ENCODE measurements at places on chromosomes 2 and 18.

DNA sequence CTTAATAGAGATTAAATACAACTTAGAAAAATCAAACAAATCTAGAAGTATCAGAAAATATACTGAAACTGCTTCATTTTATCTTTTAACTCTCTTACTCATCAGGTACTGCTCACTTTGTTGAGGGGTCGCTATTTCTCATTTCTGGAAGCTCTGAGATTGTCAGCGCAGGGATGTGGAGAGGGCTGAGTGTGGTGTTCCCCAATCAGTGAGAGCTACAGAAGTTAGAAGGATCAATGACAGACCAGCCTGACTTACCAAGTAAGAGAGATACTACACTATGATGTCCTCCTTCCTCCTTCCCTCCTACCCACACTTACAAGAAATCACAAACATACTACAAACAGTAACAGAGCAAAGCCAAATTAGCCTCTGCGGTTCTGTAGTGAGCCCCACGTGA is 8.1 kb downstream of the GCFC2 start:
- no peak for DNase-seq

DNA sequence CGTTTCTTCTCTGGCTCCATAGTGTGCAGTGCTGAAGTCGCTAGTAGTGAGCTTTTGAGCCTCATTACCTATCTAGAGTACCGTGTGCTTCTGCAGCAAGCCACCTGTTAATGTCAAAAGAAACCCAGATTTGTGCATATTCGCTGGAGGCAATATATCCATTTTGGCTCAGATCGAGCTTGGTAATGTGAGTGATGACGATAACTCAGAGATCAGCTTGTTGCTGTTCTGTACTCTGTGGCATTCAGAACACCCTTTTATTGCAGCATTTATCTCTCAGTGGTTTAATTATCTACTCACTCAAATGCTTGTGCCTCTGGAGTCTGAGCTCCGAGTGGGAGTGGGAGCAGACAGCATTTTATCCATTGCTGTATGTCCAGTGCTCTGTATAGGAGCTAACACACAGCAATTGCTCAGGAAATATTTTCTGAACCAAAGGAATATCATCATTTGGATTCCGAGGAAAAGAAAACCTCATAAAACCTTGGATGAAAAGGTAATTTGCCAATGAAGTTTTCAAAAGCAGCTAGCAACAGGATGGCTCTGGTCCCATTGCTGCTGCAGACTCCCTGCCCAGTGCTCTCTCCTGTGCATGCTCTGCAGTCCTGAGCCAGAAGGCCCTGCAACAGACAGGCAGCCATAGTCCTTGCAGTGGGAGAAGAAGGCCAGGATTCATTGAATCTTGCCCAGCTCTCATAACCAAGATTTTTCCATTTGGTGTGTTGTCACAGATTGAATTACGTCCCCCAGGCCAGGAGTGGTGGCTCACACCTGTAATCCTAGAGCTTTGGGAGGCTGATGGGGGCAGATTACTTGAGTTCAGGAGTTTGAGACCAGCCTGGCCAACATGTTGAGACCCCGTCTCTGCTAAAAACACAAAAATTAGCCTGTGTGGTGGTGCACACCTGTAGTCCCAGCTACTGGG is 183.8 kb downstream of the MYCN start:
- DNase-seq: no peak

GRCh38 chr2:105749583-105750400 is 5.1 kb downstream of the NCK2 start:
- peak; percentile 22 for DNase-seq

GRCh38 chr2:237540823-237541222 is 25.6 kb upstream of the PRLH start:
- no peak for DNase-seq

DNA sequence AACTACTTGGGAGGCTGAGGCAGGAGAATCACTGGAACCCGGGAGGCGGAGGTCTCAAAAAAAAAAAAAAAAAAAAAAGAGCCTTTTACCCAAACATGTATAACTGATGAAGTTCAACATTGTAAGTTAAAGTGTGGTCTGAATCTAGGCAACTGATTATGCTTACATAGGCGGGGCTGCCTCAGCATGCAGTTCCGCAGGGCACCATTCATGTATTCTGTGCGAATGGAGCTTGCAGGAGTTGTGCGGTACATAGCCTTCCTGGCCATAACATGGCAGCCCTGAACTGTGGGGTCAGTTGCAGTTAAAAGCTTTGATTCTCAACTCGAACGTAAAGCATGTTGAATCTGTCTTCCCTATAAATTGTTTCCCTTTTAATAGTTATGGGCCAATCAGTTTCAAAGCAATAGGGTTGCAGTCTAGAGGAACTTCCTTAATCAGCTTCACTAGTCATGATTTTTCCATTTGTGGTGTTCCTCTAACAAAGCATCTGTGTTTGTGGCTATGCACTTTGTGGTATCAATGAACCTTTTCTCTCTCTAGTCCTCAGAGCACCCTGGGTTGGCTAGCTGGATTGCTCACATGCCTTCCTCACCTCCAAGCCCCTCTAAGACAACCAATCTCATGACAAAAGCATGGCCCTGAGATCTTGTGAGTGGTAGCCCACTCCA is 30.6 kb upstream of the CEP68 start:
- no peak for DNase-seq

DNA sequence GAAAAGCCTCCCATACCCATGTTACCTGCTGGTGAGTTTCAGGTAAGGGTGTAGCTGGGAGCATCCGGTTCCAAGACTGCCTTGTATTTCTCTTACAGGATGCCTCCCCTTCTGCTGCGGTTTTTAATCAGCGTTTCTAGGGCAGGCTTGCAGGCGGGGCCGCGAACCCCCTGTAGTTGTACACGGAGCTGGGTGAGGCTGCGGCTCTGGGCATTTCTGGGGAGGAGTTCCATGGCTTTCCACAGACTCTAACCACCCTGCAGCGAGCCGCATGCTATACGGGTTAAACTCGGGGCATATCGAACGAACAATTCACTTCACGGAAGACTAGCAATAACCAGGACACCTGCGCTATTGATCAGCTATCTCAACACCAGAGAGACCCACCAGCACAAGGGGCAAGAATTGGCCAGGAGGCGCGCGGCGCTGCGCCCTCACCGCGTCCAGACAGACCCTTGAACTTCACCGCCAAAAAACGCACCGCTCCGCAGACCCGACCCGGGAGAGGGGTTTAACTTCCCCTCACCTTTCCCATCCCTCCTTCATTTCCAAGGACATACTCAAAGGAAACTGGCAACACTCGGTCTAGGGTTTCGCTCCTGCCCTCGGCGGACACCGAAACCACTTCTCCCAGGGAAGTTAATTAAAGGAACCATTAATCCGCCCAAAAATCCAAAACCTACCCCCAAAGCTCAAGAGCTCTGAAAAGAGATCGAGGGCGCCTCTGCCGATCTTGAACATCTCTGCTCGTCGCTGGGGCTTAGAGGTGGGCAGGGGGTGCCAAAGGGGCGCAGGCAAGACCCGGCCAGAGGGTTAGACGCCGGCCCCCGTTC is 909 bp downstream of the TGFA start:
- DNase-seq: peak; percentile 80

DNA sequence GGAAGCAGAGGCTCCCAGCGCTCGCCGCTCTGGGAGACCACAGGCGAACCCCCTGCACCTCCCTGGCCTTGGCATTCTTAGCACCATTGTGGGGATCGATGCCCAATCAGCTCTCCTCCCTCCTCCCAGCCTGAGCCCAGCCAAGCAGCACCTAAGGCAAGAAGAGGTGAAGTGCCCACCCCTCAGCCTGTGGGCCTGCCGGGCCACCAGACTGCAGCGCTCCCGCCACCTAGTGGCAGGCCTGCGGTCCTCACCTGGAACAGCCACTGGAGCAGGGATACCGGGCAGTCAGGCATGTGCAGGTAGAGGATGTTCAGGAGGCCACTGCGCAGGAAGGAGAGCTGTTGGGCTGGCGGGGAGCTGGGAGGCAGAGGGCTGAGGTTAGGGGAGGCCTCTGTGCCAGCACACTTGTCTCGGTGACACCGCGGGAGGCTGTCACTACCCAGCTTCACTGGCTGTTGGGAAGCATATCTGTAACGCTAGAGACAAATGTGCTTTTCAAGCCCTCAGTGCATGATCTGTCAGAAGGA is 35.2 kb downstream of the FAM178B start:
- DNase-seq: peak; percentile 74

DNA sequence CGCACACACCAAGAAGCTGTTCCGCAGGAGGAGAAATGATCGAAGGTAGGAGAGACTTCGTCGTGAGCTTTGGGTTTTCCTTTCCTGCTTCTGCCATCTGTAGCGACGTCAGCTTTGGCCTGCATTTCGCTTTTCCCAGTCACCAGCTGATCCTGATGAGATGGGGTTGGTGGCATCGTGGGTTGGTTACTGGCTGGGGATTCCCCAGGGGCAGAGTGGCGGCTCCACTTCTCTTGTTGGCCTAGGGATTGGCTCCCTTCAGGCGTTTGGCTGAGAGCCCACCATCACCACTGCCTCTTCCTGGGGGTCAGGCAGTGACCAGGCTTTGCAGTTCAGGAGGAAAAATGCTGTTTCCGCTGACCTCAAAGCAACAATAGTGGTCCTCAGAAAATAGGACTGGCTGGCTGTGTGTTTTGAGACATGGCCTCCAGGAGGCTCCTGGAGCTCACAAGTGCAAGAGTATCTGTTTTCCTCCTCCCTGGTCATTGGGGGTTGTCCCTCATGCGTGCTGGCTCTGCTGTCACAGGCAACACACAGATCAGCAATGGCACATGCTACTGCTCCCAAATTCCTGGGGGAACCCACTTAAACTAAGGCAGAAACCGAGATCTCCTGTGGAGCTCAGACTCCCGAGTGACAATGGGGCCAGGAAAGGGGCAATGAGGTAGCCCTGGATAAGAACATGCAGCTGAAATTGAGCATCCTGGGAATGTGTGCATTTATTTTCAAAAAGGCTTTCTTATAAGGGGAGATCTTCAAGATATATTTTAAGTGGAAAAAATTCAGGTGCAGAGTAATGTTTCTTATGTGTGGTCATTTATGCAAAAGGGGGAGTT is 173.0 kb downstream of the CTIF start:
- peak; percentile 39 for DNase-seq

Measured in kidney tubule cell (primary cell).